GM13976 (cell line): ENCODE measurements at places on chromosomes 13 and 19.
A peak's percentile ranks its signal among the peaks of the same experiment; 100 is the strongest.

- no peak for DNase-seq
Observed at GRCh38 chr19:58021541-58022282, 12.1 kb upstream of the ZSCAN1 start.

- no peak for DNase-seq
Observed at GRCh38 chr13:50842251-50842989, 1.1 kb downstream of the DLEU7 start.

- peak; percentile 96 for DNase-seq
Observed at GRCh38 chr19:12945479-12946091, at the start of gene RAD23A. TSS of gene RAD23A (plus strand) at chr19:12945862. CDS start at chr19:12945949, 87 bp downstream.

GRCh38 chr19:9786819-9787218 is 18.3 kb upstream of the ZNF846 start:
- no peak for DNase-seq

DNA sequence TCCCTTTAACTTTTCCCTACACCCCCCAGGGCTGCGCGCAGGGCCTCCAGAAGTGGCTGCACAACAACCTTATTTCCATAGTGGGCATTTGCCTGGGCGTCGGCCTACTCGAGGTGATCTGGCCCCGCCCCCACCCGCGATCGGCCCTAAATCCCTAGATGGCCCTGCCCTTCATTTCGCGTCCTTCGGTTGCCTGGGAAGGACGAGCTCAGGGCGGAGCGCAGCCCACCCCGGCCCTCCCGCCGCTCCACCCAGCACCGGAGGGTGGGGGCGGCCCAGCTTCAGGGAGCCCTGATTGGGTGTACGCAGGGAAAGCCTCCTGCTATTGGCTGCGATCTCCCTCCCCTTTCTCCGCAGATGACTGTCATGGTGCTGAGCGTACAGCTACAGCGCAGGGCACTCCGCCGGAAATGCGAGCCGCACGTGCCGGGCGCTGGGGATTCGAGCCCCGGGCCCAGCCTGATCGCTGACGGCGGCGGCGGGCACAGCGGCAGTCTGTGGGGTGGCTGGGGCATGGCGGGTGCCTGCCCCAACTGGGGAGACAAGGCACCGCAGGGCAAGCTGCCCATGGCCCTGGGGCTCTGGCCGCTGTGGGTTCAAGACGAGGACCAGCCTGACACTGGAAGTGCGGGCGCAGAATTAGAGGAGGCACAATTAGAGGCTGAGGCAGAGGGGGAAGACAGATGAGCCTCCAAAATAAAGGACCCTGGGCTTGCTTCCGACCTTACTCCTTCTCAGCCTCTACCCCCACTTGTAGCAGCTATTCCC is 4.3 kb downstream of the CD37 start:
- no peak for DNase-seq

DNA sequence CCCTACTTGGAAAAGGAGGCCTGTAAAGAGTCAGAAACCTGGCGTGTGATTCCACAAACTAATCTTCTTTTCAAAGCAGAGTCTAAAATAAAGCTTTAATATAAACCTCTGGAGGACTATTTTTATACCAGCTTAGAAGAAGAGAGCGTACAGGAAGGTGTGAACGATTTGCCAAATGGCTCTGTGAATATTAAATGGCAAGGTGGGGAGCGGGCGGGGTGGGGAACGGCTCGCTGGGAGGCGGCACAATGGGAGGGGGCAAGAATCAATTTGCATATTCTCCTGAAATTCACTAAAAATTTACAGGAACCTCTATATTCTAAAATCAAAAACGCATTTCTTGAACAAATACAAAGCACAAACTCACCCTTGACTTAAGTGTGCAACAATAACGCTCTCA is 982 bp downstream of the ZNF780B start:
- DNase-seq = no peak

DNA sequence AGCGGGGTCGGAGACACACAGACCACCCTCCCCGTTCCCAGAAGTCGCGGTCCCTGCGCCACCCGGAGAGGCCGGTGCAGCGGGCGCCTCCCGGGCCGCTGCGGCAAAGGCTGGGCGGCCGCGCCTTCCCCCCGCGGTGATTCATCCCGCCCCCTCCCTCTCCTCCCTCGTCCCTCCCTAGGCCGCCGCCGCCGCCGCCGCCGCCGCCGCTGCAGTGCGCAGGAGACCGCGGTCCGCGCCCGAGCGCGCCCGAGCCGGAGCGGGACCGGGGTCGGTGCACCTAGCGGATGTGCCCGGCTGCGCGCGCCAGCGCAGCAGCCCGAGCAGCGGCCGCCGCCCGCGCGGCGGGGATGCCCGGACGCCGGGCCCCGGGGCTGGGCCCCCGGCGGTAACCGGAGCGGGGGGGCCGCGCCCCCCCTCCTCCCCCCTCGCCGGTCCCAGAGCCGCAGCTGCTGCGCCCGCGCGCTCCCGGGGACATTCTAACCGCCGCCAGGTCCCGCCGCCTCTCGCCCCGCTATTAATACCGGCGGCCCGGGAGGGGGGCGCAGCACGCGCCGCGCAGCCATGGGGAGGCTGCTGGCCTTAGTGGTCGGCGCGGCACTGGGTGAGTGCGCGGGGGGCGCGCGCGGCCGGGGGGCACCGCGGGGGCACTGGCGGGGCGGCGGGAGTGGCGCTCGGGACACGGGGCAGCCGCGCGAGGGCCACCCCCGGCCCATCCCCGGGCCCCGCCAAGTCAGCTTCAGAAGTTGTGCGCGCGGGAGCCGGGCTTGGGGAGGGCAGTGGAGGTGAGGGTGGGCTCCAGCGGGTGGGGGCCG is at the start of gene SCN1B:
Gene SCN1B, plus strand, starts transcription at position 214 of the 815 bp plus-strand sequence. Its CDS starts 351 bp downstream, at position 565.
- DNase-seq = peak; percentile 72

DNA sequence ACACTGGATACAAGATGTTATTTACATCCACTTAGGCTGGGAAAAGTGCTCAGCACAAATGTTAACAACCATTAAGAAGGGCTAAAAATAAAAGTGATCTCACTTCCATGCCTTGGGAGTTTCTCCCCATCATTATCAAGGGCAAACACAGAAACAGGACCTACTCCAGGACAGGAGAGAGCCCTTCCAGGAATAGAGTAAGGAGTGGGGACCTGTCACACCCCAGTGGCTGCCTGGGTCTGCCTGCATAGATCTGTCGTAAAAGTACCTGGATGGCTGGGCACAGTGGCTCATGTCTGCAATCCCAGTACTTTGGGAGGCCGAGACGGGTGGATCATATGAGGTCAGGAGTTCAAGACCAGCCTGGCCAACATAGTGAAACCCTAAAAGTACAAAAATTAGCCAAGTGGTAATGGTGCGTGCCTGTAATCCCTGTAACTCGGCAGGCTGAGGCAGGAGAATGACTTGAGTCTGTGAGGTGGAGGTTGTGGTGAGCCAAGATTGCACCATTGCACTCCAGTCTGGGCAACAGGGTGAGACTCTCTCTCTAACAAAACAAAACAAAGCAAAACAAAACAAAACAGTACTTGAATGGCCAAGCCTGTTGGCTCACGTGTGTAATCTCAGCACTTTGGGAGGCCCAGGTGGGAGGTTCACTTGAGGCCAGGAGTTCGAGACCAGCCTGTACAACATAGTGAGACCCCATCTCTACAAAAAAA is 5.6 kb downstream of the ATP8A2 start:
- DNase-seq = no peak

GRCh38 chr19:33953592-33953991 is 156.9 kb downstream of the KCTD15 start:
- no peak for DNase-seq
